ENCODE measurements at places on chromosomes 3 and 15. TPM values are rescaled to one million over a fixed set of nuclear protein-coding genes. Genes with fewer than 3 reads are reported as not detected.

DNA sequence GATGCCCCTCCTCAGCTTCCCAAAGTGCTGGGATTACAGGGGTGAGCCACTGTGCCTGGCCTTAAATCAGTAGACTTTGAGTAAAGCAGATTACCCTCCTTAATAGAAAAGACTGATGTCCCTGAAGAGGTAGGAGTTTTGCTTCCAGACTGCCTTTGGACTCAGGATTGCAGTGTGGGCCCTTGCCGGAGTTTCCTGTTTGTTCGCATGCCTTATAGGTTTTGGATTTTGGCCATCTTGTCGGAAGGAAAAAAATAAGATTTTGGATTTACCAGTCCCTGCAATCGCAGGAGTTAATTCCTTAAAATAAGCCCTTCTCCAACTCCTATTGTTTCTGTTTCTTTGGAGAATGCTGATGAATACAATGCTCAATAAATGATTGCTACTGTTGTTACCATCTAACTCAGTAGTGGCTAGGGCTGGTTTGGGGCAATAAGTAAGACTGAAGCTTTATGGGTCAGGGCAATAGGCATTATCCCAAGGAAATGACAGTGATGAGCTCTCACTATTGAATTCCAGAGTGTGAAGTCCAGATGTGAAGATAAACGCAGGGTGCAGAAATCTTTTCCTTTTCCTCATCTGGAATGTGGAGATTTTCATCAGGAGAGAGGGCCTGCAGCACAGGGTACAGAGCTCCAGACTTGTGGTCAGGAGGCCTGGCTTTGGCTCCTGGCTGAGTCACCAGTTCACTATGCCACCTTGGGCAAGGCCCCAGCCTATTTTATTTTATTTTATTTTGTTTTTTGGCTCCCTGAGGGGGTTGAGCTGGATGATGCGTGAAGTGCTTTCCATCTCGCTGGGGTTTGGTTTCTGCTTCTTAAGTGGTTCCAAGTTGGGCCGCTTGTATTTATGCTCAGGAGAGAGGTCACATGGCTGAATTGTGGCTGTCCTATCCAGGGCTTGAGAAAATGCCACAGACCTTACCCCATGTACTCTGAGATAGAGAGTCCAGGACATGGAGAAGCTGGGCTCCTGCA is 25.3 kb downstream of the FOXL2 start:
- no peak for DNase-seq

DNA sequence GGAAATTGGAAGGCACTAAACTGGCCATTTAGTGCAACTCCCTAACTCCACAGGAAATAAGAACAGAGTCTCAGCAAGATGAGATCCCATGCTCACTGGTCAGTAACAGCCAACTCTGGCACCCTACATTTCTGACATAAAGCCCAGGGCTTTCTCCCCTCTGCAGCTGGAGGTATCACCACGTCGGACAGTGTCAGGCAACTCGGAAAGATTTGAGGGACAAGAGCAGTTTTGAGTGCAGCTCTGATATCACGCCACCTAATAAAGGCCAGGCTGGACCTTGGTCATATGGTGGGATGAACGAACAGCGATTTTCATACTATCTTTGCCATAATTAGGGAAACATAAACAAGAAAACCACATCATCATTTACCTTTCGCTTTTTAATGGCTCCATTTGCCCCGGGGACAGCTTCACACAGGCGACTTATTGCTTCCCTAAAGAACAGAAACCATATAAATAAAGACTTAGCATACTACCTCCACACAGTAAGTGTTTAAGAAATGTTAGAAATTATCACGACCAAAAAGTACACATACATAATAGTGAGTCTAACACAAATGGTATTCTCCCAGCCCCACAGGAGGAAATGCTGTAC is 12.5 kb downstream of the EID1 start:
- no peak for DNase-seq

DNA sequence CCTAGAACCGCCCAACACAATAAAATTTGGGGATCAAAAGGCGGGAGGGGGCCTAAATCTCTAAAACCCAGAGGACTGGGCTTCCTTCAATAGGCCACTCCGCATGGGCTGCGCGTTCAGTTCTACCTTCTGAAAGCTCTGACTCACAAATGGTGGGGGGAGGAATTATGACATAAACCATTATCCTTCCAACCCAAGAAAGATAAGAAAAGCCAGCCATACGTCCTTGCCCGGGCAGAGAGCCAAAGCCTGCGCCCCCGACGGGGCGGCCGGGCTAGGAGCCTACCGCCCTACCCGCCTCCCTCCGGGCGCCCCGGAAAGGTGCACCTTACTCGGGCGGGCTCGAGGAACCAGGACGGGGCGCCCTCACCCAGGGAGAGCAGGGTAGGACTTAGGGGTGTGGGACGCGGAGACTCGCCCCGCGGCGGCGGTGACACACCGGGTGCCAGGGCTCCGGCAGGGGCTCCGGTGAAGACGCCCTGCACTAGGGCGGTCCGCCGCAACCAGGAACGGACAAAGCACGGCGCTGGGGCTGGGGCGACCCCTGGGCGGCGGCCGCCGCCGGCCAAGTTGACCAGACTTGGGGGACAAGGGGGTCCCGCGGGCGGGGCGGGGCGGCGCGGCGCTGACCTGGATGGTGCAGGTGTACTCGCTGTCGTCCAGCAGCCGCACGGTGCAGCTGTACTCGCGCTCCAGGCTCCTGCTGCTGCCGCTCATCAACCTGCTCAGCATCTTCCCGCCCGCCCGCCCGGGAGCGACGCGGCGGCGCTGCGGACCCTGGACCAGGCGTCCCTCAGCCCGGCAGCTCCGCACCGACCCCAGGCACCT is 534 bp downstream of the FRMD5 start:
- DNase-seq, result peak; percentile 41

DNA sequence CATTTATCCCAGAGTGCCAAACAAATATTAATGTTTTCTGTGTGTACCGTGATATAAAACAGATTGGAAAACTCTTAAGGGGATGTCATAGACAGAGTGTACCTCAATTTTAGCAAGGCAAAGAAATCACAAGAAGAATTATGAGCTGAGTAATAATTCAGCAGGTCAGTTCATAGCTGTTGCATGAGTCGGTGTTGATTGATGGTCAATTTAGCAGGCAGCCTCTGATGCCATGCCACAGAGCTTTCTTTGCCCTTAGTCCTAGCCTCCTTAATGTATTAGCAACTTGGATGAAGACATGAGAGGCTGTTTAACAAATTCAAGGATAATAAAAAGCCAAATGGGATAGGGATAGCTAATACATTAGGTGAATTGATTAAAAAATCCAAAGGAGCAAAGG is 6.8 kb downstream of the SLC35A5 start:
- DNase-seq, result no peak

GRCh38 chr3:20462226-20462625 is 276.2 kb upstream of the SGO1 start:
- DNase-seq, result no peak

DNA sequence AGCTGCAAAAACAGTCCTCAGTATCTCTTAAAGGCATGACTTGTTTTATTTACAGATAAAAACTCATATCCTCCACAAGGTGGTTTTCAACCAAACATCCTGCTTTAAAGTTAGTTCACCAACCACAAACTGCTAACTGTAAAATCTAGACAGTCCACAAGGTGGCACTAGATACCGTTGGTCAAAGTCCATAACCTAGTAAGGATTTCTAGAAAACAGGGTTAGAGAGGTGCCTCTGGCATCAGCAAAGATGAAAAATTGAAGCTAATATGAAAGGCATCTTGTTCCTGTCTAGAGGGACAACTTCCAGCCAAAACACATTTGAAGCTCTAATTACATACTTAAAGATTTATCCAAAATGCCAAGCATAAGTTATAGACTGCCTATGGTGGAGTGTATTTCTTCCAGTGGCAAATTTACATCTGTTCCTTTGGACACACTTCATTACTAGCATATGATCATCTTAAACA is 56.0 kb downstream of the ZMAT3 start:
- no peak for DNase-seq

DNA sequence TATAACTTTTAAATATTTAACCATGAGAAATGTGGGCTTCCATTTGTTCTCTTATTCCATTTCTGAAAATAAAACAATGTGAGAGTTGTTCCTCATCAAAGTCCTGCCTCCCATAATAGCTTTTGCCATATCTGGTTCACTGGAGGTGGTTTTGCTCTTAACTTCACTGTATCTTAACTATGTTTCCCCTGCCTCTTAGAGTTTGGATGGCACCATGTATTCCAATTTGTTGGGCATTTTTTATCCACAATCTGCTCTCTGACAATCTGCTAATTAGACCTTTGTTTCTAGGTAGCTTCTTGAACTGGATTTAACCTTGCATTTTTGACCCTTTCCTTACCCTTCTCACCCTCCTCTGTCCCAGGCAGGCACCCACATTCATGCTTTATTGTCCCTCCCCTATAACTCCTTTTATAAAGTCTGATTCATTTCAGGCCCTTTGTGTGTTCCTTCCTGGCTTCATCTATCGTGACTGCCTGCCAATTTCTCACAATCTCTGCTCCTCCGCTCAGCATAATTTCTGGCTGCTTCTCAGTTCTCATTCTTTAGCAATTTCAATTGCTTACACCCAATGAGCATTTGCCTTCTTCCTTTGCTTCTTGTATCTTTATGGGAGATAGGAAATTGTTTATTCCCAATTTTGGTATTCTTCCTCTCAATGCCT is 144.2 kb upstream of the ARHGEF26 start:
- no peak for DNase-seq

Gene SLC12A1
- total RNA-seq, result not detected
